ENCODE measurements at places on chromosomes 11 and 22. TPM values are rescaled to one million over a fixed set of nuclear protein-coding genes. Genes with fewer than 3 reads are reported as not detected.

- no peak for DNase-seq
These were observed 5.3 kb upstream of the TNKS1BP1 start for GRCh38 chr11:57330029-57330428.

GRCh38 chr22:38710351-38710750, 4.6 kb downstream of the GTPBP1 start:
- DNase-seq, result no peak

GRCh38 chr22:36425977-36426523, 38.3 kb upstream of the MYH9 start:
- DNase-seq, result no peak

GRCh38 chr22:29397791-29398190, 9.4 kb upstream of the AP1B1 start:
- DNase-seq, result no peak

DNA sequence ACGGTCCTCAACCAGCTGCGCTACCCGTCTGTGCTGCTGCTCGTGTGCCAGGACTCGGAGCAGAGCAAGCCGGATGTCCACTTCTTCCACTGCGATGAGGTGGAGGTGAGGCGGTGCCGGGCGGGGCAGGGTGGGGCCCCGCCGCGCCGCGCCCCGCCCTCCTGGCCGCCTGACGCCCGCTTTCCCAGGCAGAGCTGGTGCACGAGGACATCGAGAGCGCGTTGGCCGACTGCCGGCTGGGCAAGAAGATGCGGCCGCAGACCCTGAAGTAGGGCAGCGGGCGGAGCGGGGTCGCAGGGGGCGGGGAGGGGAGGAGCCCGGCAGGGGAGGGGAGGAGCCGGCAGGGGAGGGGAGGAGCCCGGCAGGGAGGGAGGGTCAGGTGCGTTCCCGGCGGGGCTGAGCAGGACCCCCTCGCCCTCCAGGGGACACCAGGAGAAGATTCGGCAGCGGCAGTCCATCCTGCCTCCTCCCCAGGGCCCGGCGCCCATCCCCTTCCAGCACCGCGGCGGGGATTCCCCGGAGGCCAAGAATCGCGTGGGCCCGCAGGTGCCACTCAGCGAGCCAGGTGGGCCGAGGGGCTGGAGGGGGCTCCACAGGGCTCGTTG, 14.7 kb downstream of the EPS8L2 start:
- no peak for DNase-seq

DNA sequence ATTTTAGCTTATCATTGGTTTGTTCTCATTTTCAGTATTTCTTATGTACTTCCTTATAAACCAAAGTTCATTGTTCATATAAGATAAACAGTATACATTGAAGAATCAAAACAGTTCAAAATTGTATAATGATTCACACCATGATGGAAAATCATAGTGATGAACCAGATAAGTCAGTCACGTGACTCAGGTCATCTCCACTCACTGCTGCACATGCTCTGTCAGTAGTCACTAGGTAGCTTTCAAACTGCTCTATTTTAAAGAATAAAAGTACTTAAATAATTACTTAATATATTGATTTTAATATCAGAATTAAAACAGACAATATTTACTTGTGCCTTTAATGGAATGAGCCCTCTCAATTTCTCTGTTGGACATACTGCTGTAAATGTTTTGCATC, 37.5 kb downstream of the PDHX start:
- DNase-seq, result no peak

DNA sequence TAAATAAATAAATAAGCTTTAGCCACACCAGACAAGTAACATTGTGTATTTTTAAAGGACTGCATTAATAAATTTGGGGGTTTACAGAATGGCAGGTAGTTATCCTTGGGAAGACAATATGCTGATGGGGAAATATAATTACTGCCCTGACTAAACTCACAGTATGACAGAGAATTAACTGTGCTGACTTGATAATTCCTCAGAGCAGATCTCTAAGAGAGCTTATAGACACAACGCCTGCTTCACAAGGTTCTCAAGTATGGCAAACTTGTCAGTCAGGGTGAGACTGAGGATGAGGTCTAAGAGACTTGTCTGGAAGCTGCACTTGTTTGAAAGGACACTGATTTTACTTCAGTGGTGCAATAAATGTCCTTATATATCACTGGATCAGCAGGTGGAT, 3.3 kb downstream of the OR51B4 start:
- no peak for DNase-seq

CD3E gene
- 3.4 TPM for total RNA-seq

APOBEC3A gene
- total RNA-seq, result 0.91 TPM

LINC01488 gene
- total RNA-seq, result not detected

All from esophagus squamous epithelium (tissue), 5 donors.